CD4-positive, alpha-beta memory T cell (primary cell): ENCODE measurements at places on chromosomes 4 and X.

- DNase-seq: no peak
Measured at GRCh38 chrX:63657821-63658220, 127.2 kb downstream of the ARHGEF9 start.

- DNase-seq: no peak
Measured at GRCh38 chrX:117744958-117745357, 371.7 kb downstream of the KLHL13 start.

DNA sequence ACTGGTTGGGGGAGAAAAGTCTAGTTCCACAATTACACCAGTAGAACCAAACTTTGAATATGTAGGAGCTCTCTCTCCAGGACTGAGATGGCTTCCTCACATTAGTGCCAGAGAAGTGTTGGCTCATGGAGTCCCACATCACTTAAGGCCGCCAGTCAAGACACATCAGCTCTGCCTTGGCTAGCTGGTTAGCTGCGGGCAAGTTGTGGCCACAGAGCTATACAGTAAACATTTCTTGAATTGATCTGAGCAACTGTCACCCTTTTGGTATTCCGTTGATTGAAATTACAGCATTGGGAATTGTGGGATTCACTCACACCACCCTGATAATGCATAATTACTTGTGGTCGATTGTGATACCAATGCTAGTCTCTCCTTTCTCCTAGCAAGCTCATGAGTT is 76.2 kb downstream of the LNX1 start:
- no peak for DNase-seq

- no peak for DNase-seq
Measured at GRCh38 chr4:55781812-55782211, 37.8 kb upstream of the EXOC1L start.

- no peak for DNase-seq
Measured at GRCh38 chr4:126354784-126355183, 1040.0 kb downstream of the FAT4 start.

DNA sequence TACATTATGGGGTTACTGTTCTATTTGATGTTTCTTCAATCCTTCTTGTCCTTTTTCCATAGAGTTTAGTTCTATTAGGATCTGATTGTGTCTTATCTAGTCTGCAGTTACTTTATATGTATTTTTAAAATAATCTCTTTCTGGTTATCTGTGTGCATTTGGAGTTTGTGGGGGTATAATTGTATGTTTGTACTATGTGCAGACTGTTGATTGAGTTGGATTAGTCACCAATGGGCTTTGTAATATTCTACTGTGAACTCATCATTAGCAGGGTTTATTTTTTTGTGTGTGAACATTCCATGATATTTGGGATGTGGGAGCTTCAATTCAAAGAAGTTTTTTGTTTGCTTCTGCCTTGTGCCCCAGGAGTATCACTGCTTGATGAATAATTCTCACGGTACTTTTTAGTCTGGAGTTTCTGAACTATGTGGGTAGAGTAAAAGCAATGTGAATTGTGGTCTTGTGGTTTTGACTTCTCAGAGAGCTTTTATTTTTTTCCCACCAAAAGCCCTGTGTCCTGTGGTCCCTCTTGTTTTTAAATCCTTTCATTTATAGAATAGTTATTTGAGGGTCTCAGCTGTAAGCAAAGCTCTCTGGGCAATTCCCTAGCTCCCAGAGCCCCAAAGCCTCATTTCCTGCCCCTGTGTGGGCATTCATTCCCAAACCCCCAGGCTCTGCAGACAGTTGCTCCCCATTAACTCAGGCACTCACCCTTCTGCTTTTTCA is 127.8 kb downstream of the PHKA2 start:
- no peak for DNase-seq

DNA sequence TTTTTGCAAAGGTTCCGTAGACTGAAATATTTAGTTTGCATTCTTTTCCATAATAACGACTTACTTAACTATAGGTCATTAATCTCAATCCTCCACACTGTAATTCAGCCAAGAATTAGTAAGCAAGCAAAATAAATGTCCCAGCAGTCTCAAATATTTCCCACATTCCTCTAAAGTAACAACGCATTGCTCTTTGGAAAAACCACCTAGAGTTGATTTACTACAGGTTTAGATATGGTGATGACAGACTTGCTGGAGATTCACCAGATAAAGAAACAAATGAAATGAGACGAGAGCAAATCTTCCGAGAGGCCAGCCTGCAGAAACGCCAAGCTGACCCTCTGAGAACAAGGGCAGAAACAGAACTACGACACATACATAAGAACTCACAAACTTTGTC is 28.9 kb downstream of the TENM3 start:
- DNase-seq: no peak
